ENCODE measurements at places on chromosomes 11 and 22. TPM values are rescaled to one million over a fixed set of nuclear protein-coding genes. Genes with fewer than 3 reads are reported as not detected.

GGT5 gene
- total RNA-seq: 9.9 TPM

OR5P2 gene
- not detected for total RNA-seq

EHF gene
- 0.28 TPM for total RNA-seq

TRIM29 gene
- total RNA-seq: not detected

HTR3B gene
- not detected for total RNA-seq

PATE4 gene
- total RNA-seq: not detected

TEX54 gene
- total RNA-seq: not detected

GRM5 gene
- total RNA-seq: under 0.01 TPM

FXYD2 gene
- 0.38 TPM for total RNA-seq

INS gene
- not detected for total RNA-seq

RFPL1 gene
- not detected for total RNA-seq

SNX15 gene
- 8.4 TPM for total RNA-seq
